ENCODE measurements at places on chromosomes 7 and 10.

GRCh38 chr10:63498665-63499064 is 22.5 kb upstream of the REEP3 start:
- no peak for DNase-seq

- DNase-seq: no peak
Observed at GRCh38 chr10:113560071-113560470, 7.2 kb downstream of the HABP2 start.

DNA sequence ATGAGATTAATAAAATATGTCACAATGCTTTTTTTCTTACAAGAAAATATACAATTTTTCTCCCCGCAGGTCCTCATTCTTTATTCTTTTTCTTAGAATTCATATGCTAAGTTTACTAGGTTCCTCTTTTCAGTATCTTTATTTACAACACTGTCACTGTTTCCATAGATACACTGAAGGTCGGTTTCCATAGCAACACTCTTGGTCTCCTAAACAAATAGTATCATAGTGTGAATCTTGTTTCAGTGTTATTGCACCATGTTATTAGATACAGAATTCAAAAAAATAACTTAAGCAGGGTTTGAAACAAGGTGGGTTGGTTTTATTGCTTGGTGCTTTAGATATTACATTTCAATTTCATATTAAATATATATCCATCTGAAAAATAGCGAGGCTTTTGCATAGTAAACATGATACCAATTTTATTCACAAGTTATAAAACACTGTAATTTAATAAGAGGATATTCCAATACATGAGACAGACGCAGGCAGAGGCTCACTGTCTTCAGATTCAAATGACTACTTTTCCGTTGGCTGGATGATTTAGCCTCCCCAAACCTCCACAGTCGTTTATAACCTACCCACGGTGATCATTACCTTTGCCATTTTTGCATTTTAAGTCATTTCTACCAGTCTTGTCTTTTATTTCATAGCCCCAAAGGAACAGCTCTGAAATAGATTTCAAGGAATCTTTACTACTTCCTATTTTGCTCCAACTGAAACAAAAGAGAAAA is 88.9 kb upstream of the KLF6 start:
- peak; percentile 32 for DNase-seq

DNA sequence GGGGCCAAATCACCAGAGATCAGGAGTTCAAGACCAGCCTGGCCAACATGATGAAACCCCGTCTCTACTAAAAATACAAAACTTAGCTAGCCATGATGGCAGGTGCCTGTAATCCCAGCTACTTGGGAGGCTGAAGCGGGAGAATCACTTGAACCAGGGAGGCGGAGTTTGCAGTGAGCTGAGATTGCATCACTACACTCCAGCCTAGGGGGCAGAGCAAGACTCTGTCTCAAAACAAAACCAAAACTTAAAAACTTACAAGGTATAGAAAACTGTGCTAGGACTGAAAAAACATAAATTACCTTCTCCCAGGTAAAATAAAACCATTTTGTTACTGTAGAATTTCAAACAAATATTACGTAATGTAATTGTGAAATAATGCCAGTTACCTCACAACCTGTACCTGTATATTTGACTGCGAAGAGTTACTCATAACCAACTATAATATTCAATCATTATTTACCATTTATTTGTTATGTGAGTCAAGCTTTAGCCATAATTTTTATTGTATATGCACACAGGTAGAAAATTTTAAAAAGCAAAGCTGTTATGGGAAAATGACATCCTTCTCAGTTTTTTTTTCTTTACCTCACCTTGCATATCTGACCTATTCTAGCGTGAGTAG is 180.9 kb downstream of the SEMA3A start:
- no peak for DNase-seq

DNA sequence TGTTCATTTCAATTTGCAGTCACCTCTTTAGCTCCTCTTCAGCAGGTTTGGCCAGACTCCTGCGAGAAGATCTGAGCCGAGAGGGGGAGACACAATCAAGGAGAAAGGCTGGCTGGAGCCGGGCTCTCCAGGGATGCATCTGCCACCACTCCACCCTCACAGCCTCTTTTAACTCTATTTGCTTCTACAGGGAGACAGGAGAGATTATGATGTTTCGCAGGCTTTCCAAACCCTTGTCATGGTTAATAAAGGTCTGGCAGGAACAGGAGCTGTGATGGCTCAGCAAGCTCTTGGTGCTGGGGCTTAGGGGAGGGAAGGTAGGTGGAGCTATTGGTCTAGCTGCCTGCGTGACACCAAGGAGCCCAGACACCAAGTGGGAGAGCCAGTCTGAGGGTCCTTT is 448.1 kb upstream of the PODXL start:
- DNase-seq: no peak
